ENCODE measurements at places on chromosomes 3 and 15.

DNA sequence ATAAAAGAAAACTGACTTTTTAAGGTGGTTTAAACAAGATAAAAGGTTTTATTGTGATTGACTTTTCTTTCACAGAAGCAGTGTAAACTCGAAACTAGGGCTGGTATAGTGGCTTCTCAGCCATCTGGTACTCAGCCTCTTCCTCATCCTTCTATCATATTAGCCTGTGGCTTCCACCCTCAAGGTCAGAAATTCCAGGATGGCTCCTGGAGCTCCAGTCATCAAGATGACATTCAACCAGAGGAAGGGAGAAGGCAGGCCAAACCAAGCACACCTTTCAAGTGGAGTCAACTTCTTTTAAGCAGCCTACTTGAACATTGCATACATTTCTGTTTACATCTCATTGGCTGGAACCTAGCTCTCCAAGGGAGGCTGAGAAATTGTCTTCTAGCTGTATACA is 1.3 kb upstream of the MESD start:
- DNase-seq, result no peak

GRCh38 chr3:102182162-102182561 is 252.7 kb upstream of the ZPLD1 start:
- DNase-seq, result no peak

GRCh38 chr3:187223799-187224198 is 26.5 kb downstream of the RTP1 start:
- DNase-seq, result no peak

- no peak for DNase-seq
Measured at GRCh38 chr3:17050071-17050470, 165.3 kb downstream of the PLCL2 start.

GRCh38 chr3:31129241-31129640 is 234.8 kb upstream of the GADL1 start:
- no peak for DNase-seq

- no peak for DNase-seq
Measured at GRCh38 chr3:160779040-160779439, 23.0 kb downstream of the PPM1L start.

GRCh38 chr3:176068750-176069149 is 1128.5 kb downstream of the TBL1XR1 start:
- no peak for DNase-seq

DNA sequence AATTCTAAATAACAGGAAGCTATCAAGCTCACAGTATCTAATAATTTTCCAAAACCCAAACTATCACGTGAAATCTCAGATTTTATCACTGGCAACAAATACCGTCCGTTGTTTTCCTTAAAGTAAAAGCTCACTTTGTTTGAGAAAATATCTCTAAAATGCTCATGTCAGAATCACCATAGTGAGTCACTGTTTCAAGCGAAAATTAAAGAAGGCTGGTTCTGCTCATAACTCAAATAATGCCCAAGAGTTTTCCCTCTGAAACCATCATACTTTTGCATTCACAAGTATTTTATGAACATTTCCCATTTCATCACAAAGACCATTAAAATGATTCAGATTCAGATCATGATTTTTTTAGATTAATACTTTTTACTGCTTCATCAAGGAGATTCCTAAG is 50.6 kb downstream of the TBL1XR1 start:
- DNase-seq, result no peak

Data from activated T-helper 1 cell treated with anti-CD3 and anti-CD28 coated beads, Interleukin-2, amount 50 U/mL, for 16 hours (primary cell).